ENCODE measurements at places on chromosomes 12 and 14. TPM values are rescaled to one million over a fixed set of nuclear protein-coding genes. Genes with fewer than 3 reads are reported as not detected.

DNA sequence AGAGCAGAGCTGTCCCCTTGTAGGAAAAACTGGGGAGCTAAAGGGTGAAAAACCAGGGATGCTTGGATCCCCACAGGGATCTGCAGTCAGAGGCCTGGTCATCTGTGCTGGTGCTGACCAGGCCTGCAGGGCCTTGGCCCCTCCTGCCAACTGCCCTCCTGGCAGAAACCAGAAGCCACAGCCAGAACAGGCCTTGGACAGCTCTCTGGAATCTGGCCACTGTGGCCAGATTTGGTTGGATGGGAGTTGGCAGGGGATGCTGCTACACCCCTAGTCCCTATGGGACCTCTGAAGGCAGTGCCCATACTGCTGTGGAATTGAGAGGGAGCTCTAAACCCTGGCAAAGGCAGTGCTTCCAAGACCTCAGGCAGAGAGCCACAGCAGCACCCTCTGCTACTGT, 9.2 kb upstream of the GPX2 start:
- no peak for DNase-seq

ABCB9 gene
- 32.7 TPM for total RNA-seq

DNA sequence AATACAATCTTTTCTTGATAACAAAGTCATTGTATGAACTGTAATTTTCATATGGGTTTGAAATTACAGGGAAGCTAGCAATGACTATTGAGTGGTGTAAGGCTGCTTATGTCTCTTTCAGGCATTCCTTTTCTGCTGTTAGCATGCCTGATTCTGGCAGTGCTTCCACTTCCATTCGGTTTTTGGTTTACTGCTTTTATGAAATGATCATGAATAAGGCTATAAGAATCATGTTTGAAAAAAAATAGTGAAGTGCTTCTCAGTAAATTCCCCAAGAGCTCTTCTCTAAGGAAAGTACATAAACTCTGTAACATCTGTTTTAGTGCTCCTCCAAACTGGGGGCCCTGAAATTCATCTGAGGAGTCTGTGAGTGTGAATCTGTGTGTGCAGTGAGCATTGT, 434.0 kb upstream of the RGS6 start:
- DNase-seq, result no peak

TAS2R8 gene
- not detected for total RNA-seq

Measured in Panc1 (cell line).